Mesenchymal stem cell (in vitro differentiated cells and primary cell): ENCODE measurements at places on chromosomes 12 and 14.
A peak's percentile ranks its signal among the peaks of the same experiment; 100 is the strongest.

DNA sequence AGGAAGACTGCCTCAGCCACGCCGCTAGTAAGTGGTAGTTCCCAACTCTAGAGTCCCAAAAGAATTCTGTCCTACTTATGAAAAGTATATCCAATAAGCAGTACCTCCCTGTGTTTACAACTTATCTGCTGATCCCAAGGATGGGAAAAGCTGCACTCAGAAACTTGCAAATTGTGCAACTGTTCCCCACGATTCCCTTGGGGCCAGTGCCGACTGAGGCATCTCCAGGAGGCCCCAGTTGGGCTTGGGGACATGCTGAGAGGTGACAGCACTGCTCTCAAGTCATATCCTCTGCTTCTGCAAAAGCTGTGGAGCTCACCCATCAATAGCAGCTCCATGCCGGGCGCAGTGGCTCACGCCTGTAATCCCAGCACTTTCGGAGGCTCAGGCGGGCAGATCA, 23.7 kb downstream of the SPRING1 start:
- peak; percentile 22 for DNase-seq

DNA sequence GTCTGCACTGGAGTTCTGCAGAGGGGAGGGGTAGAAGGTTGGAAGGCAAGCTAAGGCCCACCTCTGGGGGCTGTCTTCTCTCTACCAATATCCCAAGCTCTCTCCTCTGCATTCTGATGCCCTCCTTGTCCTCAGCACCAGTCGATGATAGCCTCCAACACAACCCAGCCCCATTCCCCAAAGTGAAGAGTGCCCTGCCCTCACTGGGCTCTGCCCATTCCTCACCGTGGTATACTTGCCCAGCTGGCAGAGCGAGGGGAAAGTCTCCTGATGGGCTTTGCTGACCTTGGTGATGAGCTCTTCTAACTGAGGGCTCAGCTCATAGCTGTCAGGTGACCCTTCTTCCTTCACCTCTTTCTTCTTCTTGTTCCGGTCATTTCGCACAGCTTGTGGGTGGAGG, 7.2 kb upstream of the ITGB7 start:
- no peak for DNase-seq

- DNase-seq: no peak
These were observed 357.1 kb upstream of the SFSWAP start for GRCh38 chr12:131353826-131354225.

DNA sequence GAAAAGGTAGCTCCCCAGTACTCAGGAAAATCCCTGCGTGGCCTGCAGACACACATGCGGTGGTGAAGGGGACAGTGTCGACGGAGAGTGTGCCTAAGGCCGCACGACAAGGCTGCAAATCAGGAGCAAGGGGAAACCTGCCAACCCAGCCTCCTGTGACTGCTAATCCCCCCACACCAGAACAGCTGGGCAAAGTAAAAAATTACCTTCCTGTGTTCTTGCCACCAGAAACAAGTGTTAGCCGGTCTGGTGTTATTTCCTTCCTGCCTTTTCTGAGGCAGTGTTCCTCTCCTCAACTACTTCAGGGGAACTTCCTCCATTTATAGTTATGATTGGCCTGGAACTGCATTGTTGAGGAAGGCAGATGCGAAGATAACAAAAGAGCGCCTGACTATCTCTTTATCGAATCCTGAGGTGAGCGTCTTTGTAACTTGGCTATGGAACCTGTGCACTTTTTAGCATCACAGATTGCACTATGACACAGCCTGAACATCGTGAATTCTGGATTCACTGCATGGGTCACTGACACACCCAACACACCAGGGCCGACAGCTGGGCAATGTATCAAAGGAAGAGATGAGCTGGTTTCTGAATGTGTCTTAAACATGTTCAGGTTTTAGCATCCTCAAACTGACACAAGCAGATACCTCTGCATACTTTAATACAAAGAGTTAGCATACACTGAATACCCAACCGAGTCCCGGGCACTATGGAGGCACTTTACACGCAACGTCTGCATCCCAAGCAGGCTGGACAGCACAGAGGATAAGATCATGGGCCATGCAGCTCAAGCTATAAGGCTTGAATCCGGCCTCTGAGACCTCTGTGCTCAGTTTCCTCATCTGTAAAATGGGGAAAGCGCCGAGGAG, 28.9 kb downstream of the SLC15A4 start:
- no peak for DNase-seq

DNA sequence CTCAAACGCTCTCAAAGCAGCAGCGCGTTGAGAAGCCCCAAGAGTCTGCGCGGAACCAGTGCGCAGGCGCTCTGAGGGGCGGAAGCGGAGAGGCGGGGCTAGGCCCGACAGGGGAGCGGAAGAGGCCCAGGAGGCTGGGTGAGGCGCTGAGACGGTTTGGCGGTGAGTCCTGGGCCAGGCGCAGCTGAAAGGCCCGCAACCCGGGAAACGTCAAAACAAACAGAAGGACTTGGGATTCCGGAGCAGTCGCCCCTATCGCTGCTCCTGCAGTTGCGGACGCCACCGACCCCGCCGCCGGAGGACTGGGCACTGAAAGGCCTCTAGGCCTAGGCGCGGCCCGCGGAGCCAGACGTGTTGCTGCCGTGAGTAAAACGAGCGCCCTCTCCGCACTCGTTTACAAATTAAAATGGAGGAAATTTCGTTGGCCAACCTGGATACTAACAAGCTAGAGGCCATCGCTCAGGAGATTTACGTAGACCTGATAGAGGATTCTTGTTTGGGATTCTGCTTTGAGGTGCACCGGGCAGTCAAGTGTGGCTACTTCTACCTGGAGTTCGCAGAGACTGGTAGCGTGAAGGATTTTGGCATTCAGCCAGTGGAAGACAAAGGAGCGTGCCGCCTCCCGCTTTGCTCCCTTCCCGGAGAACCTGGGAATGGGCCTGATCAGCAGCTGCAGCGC, at the start of gene ATXN7L3B:
Gene ATXN7L3B (plus strand): TSS at position 129 of the 679 bp plus-strand sequence. CDS start 278 bp downstream, at position 407.
- peak; percentile 97 for DNase-seq

DNA sequence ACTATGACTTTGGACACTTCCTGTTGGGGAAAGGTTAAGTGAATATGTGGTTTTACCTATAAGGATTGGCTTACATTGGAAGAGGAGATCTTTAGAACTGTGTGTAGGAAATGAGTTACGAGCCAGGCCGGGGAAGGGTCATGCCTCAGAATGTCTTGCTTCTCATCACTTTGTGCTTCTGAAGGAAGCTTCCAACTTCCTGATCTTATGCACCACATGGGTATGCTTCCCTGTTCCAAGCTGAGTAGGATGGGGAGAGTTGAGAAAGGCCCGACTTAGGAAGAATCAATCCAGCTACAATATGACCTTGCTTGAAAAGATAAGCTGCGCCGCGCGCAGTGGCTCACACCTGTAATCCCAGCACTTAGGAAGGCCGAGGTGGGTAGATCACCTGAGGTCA, 59.9 kb downstream of the STXBP6 start:
- no peak for DNase-seq
